ENCODE measurements at places on chromosomes 6 and 20.

GRCh38 chr20:58235010-58235409, 6.6 kb upstream of the ANKRD60 start:
- ATAC-seq: no peak

GRCh38 chr20:5122873-5123260, 3.1 kb upstream of the PCNA start:
- ATAC-seq: no peak

DNA sequence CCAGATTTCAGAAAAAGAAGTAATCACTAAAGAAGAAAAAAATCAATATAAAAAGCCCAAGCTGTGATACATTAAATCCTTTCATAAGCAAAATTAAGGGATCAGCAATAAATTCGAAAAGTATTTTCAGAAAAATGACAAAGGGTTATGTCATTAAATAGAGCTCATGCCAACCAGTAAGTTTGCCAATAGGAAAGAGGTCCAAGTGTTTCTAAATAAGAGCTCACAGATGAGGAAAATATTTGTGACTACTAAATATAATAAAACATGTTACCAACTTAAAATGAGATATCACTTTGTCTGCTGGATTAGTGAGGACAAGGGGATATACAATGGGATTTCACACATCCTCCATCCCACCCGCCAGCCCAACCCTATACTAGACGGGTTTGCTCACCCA, 140.3 kb upstream of the EYA4 start:
- ATAC-seq: no peak

DNA sequence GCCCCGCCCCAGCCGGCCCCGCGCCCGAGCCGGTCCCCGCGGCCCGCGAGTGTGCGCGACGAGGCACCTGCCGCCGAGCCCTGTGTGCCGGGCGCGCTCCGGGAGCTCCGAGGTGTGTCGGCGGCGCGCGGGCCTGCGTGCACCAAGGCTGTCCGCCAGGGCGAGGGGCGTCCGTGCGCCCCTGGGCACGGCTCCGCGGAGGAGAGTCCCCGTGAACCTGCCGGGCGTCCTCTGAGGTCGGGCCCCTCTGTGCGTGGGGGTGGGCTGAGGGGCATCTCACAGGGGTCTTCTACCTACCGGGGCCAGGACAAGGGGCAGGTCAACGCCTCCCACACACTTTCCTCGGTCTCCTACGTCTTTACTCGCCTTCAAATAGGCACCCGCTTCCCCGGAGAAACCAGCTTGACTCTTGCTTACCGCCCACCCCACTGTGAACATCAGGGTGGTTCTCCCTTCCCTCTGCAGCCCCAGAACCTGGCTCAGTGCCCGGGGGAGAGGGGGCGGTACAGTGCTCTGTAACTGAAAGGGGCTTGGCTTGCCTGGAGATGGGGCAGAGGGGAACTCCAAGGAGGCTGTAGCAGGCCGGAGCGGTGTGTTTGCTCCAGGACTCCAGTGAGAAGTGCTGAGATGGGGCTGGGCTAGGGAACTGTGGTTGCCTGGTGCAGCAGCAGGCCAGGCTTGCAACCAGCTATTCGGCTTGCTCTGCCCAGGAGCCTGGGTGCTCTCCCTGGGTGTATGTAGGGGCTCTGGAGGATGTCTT, at the start of gene SAMD10:
Gene SAMD10, minus strand, starts transcription at position 86 of the 760 bp plus-strand sequence. CDS start 175 bp downstream, outside the sequence.
- ATAC-seq: peak; percentile 9

DNA sequence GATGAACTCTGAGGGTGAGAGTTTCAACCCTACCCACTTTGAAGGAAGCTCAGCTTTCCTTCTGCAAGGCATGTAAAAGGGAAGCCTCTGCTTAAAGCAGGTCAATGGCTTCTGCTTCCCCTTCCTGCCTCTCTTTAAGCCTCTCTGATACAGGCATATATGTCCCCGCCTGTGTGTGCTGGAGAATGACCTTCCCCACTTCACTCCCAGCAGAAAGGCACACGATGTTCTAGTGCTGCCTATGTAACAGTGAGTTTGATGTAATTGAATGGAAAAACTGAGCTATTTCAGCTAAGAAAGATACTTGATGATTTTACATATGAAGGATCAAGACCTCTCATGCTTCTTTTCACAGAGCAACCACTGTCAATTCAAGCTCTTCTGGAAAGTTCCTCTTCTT, 632.2 kb downstream of the HACE1 start:
- no peak for ATAC-seq

DNA sequence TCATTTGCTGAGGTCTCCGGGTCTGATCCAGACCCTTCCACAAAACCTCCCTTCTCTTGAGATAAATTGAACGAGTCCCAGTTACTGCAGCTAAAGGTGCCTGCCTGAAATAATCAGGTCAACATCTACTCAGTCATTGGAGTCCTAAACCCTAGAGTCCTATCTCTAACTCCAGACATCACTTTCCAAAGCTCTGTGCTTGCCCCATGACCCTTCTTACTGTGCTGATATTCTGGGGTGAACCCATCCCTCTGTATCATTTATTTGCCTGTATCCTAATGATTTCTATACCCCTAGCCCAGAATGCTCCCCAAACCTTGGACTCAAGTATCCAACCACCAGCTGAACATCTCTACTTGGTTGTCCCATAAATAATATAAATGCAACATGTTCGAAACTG, 35.7 kb downstream of the CD83 start:
- ATAC-seq: no peak

DNA sequence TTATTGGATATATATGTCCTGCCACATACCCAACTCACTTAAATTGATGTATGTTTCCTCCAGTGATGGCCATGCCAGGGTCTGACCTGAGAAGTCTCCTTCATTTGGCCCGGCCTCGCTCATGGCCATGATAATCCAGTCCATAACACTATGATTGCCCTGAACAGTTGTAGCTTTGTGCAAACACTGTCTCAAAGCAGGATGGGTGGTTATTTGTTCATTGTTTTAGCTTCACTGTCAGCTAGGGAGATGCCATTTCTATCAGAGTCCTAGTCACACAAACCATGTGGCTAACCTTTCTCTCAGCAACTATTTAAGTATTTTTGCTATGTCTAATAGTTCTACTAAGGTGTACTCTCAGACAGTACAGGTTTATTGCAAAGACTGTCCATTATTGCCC, 47.6 kb upstream of the ZNF337 start:
- ATAC-seq: no peak

- ATAC-seq: no peak
These were observed 127.4 kb upstream of the DST start for GRCh38 chr6:56770011-56770520.

DNA sequence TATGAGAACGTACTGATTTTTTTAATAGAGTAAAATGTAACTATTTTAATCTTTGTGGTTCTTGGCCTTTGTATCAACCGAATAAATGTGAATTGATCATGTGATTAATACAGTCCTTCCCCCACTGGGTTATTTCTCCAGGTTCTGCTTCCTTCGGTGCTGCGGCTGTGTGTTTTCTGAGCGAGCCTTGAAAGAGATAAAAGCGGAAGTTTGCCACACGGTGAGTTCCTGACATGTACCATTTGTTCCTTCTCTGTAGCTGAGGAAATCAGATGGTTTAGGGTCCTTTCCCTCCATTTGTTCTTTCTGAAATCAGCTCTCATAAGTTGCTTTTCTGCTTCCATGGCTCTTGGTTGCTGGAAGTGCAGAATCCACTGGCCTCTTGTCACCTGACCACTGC, 15.5 kb downstream of the RTF2 start:
- ATAC-seq: no peak

- ATAC-seq: peak; percentile 91
These were observed 47.1 kb downstream of the DST start for GRCh38 chr6:56595490-56596122.

GRCh38 chr6:105838171-105838570, 248.0 kb upstream of the PRDM1 start:
- no peak for ATAC-seq

GRCh38 chr20:15058841-15059240, 721.4 kb upstream of the FLRT3 start:
- ATAC-seq: no peak

DNA sequence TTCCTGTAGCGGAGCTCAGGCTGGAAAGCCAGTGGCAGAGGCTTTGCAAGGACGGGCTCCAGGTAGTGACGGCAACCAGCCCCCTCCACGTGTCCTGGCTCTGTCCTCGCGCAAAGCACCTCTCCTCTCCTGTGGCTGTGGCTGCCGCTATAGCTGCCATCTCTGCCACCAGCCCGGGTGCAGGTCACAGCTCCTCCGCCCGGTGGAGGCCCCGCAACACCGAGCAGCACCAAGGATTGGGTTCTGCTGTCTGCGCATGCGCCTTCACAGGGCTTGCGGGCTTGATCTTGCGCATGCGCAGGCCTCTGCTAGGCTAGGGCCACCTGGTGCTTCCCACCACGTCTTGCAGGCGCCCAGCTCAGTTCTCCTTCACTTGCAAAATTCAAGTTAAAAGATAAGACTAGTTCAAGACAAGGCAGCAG, 625.4 kb downstream of the QKI start:
- ATAC-seq: peak; percentile 31

DNA sequence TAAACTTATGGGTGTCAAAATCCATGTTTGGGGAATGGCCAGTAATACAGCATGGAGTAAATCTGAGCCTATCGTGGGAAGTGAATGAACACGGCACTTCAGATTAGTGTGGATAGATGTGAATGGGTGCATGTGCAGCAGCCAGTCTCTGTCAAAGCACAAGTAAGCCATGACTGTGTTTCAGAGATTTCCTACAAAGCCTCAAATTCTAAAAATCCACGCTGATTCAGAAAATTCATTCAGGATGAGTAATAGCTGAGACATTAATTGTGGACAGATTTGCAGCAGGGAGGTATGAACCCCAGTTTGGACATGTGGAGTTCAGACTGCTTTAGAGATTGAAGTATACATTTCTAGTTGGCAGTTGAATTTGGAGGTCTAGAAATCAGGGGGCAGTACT, 115.1 kb downstream of the QKI start:
- peak; percentile 65 for ATAC-seq

DNA sequence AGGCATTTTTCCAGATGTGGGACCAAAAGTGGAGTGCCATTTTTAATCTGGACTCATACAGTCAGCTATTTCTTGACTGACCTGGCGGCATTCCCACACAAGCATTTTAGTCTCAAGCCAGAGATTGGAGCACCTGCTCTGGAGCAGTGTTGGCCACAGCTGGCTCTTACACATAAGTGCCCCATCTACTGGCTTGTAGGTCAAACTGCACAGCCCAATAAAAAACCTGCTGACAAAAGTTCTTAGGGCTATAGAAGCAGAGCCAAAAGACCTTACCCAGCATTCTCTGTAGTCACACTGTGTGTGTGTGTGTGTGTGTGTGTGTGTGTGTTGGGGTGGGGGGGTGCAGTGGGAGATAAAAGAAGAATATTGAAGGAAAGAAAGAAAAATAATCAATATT, 38.6 kb upstream of the SENP6 start:
- peak; percentile 46 for ATAC-seq

- no peak for ATAC-seq
These were observed 143.8 kb upstream of the KHDRBS2 start for GRCh38 chr6:62429781-62430180.

- ATAC-seq: no peak
These were observed 38.5 kb downstream of the PLCG1 start for GRCh38 chr20:41175727-41176330.

- no peak for ATAC-seq
These were observed 21.3 kb upstream of the NUS1 start for GRCh38 chr6:117653949-117654348.

DNA sequence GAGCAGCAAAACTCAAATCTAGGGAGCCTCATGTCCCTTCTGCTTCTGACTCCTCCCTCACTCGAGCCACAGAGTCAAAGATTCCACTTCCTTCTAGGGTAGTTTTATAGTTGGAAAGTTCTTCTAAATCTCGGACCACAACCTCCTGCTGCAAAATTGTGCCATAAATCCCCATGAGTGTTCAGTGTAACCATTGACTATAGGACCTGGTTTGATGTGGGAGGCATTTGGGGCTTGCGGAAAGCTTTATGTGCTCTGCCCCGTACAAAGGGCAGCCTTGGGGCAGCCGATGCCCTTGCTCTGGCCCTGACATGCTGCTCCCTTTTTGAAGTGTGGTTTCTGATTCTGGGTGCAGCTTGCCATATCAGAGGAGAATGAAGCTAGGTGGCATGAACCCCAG, 43.6 kb upstream of the IER3 start:
- no peak for ATAC-seq

GRCh38 chr6:141677598-141678211, 455.0 kb upstream of the GJE1 start:
- no peak for ATAC-seq

- no peak for ATAC-seq
These were observed 76.6 kb upstream of the PTPRK start for GRCh38 chr6:128597004-128597403.

GRCh38 chr20:50344232-50345071, 153.8 kb downstream of the CEBPB start:
- ATAC-seq: peak; percentile 26

GRCh38 chr6:23790756-23791155, 335.3 kb upstream of the NRSN1 start:
- ATAC-seq: no peak

Measured in esophagus mucosa (tissue), 1 donor.